HuH-7.5 (cell line): ENCODE measurements at places on chromosomes 3 and 15.

GRCh38 chr3:52054661-52055511, 1.5 kb downstream of the DUSP7 start:
- DNase-seq, result no peak

- DNase-seq, result no peak
These were observed 191.5 kb upstream of the DPH6 start for GRCh38 chr15:35737441-35737840.

- DNase-seq, result no peak
These were observed 107.2 kb upstream of the MME start for GRCh38 chr3:154972951-154973350.

- DNase-seq, result no peak
These were observed 121.2 kb downstream of the TLE3 start for GRCh38 chr15:69976366-69976994.

- no peak for DNase-seq
These were observed 109.8 kb upstream of the MANF start for GRCh38 chr3:51275111-51275805.

DNA sequence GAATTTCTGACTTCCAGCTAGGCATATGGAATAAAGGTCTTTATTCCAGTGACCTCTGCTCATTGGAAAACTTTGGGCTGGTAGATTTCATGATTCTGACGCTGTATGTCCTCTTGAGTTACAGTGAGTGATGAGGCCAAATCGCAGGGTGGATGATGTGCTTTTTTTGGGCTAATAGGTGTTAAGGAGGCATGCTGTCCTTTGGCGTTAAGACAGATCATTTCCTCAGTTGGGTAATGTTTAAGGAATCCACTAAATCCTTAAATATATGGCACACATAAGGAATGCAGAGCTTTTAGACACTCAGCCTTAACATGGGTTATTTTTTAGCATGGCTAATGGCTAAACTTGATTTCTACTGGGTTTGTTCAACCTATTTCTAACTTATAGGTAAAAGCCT, 87.9 kb downstream of the LPP start:
- no peak for DNase-seq

DNA sequence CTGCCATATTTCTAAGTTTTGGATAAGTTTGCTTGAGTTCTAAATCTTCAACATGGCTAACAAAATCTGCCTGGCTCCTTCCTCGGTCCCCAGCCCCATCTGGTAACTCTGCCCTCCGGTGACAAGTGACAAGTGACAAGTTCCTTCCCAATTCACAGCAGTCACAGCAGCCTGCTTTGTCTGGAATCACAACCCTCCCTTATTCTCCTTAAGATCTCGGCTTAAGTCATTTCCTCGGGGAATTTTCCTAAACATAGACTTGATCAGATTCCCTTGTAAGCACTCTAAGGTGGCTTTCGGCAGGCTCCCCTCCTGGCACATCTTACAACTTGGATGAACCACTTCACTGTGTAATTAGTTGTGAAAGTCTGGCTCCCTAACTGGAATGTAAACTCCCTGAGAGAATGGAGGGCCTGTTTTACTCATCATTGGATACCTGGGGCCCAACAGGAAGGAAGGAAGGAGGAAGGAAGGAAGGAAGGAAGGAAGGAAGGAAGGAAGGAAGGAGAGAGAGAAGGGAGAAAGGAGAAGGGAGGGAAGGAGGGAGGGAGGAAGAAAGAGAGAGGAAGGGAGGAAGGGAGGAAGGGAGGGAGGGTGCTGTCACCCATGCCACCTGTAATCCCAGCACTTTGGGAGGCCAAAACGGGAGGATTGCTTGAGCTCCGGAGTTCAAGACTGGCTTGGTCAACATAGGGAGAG, 126.4 kb downstream of the SHQ1 start:
- DNase-seq, result no peak

DNA sequence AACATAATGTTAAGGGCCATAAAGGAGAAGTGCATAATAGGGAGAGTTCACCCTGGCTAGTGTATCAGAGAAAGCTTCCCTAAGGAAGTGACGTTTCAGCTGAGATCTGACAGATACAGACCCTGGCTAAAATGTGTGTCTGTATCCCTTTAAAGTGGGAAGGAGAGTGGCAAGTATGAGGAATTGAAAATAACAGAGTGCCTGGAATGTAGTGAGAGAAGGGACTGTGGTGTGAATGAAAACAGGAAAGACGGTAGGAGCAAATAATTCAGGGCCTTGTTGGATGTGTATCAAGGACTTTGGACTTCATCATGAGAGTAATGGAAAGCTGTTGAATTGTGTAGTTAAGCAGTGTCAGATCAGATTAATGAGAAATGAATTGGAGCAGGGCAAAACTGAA, 30.5 kb downstream of the NEO1 start:
- no peak for DNase-seq

DNA sequence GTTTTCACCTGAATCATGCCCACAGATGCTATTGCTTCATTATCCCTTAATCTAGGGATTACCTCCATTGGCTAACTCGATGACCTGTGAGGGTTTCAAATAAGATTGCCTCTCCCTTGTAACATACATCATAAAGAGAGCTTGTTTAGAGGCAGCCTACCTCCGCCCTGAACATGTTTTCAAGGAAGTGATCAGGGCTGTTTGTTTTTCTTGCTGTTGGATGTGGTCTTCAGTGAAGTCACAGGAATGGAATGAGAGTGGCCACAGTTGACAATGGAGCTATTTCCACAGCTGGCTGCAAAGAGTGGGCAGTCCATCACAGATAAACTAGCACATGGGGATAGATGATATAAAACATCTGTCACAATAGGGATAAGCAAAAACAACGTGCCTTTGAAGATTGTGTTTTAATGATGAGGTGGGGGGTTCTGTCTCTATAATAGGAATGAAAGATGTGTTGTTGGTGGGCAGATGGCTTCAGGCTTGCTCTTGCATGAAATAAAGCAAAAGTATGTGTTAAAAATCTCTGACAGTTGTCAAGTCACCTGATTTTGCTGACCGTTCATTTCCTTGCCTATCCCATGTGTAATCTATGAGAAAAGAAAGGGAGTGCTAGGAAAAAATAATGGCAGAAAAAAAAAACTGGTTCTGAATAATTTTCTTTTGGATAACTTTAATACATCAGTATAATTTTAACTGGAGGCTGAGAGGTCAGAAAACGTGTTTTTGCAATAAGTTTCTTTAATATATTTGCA, 642.3 kb downstream of the RBMS3 start:
- DNase-seq, result peak; percentile 11

DNA sequence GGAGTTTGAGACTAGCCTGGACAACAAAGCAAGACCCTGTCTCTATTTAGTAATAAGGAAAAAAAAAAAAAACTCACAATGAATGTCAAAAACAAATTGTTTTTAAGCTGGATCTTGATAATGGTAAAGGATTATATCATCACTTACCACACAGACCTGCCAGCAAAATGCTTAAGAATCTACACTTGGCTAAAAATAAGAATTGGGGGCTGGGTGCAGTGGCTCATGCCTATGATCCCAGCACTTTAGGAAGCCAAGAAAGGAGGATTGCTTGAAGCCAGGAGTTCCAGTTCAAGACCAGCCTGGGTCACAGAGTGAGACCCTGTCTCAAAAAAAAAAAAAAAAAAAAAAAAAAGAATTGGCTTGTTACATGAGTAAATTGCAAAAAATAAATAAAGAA, 31.0 kb downstream of the ACAP2 start:
- DNase-seq, result no peak

DNA sequence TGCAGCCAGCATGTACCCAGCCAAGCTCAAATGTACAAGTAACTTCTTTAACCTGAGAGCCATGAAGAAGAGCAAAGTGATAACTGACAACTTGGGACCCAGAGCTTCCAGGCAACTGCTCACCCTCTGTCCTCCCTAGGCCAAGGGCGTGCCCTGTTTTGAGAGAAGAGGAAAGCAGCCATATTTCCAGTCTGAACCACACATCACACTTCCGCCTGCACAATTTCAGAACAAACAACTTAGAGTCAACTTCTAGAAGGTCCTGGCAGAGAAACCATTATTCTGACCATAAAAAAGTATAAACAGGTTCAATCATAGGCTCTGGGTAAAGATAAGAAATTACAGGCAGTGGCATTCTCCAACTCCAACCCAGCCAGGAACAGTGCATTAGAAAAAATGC, 50.1 kb downstream of the ITGB5 start:
- DNase-seq, result no peak

DNA sequence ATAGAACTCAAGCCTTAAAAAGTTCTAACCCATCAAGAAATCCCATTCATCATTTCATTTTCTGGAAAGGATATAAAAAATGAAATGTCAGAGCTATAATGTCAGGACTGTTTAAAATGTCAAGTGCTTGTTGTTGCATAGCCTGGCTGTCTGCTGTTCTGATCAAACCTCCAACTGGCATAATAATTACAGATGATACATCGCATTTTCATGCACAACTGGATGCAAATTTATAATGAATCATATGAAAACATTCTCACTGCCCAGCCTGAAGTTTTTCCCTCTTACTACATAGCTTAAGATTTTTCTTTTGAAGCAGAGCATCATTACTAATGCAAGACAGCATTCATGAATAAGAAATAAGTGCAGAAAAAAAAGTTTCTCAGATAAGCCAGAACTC, 46.5 kb downstream of the GUCA1C start:
- no peak for DNase-seq

DNA sequence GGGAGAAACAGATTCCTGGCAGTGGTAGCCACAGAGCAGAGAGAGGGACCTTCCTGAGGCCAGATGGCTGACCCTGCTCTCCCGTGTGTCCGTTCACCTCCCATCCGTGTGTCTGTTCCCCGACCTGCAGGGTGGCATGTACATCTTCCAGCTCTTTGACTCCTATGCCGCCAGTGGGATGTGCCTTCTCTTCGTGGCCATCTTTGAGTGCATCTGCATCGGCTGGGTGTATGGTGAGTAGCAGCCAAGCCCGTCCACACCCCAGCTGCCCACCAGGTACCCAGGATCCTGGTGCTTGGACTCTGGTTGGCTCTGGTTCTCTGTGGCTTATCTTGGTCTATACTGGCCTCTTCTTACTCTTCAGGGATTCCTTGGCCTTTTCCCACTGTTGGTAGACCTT, 59.5 kb upstream of the SLC6A1 start:
- no peak for DNase-seq

GRCh38 chr15:64004056-64004455, 42.2 kb downstream of the DAPK2 start:
- DNase-seq, result no peak

GRCh38 chr15:100372739-100373119, 31.0 kb upstream of the ADAMTS17 start:
- DNase-seq, result no peak

DNA sequence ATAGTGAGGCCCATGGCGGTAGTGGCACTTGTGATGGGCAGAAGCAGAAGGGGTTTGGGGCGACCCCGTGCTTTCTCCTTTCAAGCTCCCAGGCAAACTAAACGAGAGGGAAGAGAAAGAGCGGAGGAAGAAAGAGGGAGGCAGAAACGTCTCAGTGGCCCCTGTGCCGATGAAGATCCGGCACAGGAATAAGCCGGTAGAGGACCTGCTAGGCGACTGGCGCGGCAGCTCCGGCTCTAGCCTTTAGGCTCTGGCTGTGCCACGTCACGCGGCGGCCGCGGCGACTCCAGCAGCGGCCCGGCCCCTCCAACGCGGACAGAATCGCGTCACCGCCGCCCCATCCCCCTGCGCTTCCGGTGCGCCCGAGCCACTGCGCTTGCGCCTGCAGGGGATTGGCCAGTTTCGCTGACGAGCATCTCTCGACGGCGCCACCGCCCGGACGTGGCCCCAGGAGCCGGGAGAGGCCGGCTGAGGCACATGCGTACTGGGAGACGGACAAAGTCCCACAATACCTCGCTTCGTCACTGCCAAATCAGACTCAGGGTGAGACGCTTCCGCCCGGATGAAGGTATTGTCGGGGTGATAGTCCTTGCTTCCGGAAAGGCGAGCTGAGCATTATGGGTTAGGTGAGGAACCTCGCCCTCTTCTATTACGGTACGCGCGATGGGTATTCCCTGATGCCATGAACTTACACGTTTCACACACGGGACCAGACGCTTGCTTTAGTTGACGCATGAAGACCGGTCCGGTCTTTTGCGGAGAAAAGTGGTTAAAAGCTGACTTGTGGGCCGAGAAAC, at the start of gene ARF4:
ARF4 (minus strand) TSS at position 218 of the 797 bp plus-strand sequence; CDS start at position 14, 204 bp downstream.
- peak; percentile 61 for DNase-seq

DNA sequence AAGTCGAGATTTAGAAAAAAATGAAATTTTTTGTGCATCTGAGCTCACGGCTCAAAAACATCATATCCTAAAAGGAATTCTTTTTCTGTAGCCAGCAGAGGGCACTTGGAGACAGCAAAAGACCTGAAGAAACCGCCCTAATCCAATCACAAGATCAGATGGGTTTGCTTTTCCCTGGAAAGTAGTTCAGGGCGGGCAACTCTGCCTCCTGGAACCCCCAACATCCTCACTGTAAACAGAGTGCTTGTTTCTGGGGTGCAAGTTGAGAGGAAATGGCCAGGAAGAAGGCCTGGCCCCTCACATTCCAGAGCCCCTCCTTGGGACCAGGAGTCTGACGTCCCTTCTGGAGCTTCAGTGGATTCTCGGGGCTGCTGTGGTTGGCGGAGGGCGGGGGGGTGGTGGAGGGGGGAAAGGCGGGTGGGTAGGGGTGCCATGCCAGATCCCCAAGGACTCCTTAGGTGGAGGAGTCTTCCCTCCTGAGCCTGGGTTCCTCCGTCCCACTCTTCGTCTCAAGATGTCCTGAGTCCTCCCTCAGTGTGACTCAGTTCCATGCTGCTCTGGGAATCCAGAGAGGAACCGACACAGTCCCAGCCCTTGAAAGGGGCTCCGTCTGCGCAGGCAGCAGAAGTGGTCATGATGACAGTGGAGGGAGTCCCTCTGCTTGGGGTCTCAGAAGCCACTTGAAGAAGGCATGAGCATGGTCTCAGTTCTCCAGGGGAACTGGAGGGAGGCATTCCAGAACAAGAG, 35.9 kb downstream of the CCK start:
- DNase-seq, result peak; percentile 52

DNA sequence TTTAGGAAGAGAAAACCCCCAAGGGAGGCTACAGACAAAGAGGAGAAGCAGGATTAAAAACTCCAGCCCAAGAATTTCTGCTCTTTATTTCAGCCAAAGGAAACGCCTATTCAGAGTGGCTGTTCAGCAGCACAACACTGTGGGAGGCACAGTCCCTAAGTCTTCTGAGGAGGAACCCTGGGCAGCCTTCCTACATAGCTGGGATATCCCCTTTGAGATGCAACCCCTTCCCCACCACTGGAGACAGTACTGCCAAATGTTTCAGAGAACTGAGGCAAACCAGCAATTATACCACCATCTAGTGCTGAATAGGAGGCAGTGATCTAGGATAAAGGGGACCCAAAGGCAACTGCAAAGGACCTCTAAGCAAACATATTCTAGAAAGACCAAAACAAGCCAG, 168.1 kb downstream of the VPS13C start:
- no peak for DNase-seq

DNA sequence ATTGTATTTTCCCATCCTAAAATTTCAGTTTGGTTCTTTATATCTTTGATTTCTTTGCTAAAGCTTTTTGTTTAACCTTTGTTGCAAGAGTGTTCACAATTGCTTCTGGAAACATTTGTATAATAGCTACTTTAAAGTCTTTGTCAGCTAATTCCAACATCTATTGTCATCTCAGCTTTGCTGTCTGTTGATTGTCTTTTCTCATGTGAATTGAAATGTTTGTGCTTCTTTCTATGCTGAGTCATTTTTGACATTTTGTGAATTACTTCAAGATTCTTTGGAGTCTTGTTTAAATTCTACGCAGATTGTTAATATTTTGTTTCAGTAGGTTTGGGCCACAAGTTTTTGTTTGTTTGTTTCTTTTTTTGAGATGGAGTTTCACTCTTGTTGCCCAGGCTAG, 73.2 kb downstream of the SUCNR1 start:
- no peak for DNase-seq
